ENCODE measurements at places on chromosomes 11 and 22.
A peak's percentile ranks its signal among the peaks of the same experiment; 100 is the strongest.

DNA sequence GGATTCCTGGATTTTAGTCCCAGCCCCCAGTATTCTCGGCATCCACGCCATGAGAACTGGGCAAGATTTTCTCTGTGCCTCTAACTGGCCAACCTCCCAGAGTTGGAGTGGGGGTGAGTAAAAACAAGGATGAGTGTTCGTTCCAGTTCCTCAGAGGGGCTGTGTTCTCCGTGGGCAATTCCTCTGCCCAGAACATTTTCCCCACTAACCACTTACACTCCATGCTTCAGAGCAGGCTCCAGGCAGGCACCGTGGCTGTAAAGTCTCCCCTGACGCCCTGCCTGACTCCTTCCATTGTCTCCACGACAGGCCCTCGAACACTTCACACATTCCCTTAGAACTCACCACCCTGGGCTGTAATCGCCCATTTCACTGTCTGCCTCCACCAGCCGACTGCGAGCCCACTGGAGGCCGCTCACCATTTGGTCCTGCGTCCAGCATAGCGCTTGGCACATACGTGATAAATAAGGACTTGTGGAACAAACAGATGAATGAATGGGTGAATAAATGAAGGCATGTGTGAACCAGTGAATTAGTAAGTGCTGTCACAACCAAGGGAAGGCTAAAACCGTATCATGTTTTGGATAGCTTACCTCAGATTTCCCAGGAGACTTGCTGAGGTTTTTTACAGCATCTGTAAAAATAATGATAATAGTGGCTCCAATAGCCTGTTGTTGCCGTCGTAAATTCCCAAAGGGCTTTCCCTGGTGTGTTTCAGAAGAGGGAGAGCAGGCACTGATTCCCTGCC is 6.1 kb downstream of the APLNR start:
- DNase-seq = no peak

DNA sequence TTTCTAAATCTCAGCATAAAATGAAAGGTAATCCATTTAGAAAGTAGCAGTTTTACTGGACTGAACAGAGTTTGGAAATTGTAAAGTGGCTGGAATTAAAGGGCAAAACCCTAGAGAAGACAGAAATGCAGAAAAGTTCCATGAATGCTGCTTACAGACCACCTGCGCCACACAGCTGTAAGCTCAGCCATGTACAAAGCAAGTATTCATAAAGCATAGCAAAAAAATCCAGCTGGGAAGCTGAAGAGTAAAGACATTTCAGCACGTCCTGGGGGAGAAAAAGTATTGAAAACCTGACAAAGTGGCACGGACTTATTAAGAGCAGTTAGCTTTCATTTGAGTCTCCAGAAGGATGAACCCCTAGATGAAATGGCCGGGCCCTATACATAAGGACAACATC is 220.1 kb upstream of the CNTN5 start:
- no peak for DNase-seq

- no peak for DNase-seq
Observed at GRCh38 chr11:63805844-63806415, 7.3 kb upstream of the SPINDOC start.

- peak; percentile 97 for DNase-seq
Observed at GRCh38 chr11:118930094-118930712, 4.5 kb upstream of the BCL9L start.

GRCh38 chr22:28268850-28269249 is 349.8 kb upstream of the PITPNB start:
- DNase-seq = no peak

DNA sequence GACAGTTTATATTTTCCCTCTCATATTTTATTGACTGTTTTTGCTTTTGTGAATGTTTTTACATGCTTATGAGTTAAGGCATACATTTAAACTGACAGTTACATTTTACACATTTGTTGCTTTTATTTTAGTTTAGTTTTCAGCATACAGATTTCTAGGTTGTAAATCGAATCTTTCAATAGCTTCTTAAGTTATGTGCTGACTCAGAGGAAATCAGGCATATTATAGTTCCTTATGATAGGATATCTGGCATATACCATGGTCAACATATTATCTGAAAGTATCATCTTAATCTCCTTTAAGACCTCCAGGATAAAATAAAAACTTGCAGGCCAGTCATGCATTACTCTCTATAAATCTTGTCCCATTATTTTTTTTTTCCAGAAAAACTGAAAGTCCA is 916.6 kb downstream of the LRRC4C start:
- peak; percentile 0 for DNase-seq

GRCh38 chr11:24453129-24453718 is 43.6 kb upstream of the LUZP2 start:
- DNase-seq = no peak

GRCh38 chr11:2258501-2259465 is 11.6 kb downstream of the ASCL2 start:
- no peak for DNase-seq

DNA sequence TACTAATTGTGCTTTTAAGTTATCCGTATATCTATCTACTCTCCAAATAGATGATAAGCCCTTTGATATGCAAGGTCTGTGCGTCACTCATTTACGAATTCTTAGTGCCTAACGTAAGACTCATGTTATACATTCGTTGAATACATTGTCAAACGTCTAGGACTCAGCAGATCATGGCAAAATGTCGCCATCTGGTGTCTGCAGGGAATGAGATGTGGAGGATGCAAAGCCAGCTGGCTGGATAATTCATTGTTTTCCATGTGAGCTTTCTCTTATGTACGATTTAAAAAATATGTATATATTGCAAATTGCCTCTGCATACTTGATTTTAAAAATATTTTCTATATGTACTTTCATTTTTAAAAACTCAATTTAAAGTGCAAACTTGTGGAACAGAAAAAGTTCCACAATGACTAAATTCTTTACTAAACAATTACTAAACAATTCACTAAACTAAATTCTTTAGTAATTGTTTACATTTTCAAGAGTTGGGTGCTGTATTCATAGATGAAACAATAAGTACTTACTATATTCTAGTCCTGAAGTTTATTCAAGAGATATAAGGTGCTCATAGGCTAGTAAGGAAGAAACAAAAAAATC is 33.8 kb downstream of the ZNF202 start:
- peak; percentile 92 for DNase-seq

- no peak for DNase-seq
Observed at GRCh38 chr11:132648851-132649250, 883.5 kb downstream of the OPCML start.

GRCh38 chr11:130241713-130242112 is 73.0 kb downstream of the ZBTB44 start:
- DNase-seq = no peak

GRCh38 chr22:26797910-26798309 is 140.5 kb downstream of the MIAT start:
- no peak for DNase-seq

GRCh38 chr22:28413612-28414399 is 265.8 kb downstream of the TTC28 start:
- DNase-seq = no peak

DNA sequence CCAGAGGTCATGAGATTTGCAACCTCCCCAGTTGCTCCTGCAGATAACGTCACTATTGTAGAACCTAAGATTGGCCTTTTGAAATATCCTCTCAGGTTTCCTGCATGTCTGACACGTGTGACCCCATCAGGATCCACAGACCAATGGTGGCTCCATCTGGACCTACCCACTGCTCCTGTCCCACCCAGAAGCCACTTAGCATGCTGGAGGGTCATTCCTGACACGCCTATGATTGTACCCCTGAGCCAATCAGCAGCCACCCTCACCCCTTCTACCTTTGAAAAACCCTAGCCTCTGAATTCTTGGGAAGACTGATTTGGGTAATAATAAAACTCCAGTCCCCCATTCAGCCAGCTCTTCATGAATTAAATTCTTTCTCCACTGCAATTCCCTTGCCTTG is 20.1 kb upstream of the NARS2 start:
- no peak for DNase-seq

DNA sequence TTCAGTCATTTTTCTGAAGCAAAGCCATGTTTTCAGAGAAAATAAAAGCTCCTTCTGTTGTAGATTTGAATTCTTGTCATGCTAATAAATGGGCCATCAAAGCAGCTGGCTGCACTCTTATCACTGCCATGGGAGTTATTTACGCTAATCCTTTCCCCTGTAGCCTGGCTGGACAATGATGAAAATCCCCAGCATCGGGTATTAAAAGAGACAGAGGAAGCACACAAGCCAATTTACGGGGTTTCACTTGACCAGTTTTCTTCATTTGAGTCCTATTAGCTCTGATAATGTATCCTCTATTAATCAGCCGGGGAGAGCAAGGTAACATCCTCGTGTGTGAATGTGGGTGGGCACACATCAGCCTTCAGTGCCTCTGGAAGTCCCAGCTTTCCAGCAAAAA is 470.2 kb upstream of the API5 start:
- DNase-seq = peak; percentile 12

DNA sequence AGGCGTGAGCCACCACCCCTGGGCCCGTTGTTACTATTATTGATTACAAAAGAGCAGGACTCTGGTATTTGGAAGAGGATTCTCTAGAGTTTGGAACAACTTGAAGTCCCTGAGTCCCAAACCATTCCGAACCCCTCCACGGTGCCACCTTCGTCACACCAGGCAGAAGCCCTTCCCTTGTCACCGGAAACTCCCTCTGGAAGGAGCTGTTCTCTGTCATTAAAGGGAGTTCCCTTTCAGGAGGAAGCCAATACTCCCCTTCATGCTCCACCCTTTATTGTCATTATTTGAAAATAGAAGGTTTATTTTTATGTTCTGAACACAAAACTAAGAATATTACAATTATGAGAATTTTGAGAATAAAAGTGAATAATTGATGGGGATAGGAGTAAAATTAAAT is 5.1 kb upstream of the C11orf24 start:
- DNase-seq = no peak

DNA sequence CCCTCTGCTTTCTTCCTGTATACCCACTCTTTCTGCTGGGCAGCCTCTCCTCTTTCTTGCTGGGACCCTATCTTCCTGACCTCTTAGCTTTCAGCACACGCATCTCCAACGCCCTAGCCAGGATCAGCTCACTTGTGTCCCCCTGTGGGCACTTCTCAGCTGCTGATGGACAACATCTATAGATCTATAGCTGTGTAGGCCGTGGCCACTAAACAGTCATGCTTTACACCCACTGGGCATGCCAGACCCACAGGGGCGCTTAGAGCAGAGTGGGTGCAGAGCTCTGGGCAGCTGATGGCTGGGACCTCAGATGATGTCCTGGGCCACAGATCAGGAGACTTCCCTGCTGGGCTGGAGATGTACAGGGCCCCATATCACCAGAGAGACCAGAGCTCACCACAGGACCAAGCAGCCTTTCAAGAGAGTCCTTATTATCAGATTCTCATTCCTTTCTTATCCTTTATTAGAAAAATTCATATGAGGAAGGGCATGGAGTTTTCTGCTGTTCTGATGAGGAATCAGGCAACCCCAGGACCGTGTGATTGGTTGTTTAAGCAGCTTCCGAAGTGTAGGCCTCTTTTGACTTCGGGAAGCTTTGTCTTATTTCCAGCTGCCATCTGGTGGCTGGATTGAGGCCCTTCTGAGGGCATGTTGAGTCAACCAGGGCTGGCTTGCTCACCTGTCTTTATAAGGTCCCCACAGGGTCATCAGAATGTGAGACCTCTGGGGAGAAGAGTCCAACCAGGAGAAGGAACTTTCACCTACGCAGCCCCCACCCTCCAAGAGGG is 60.5 kb downstream of the OSBP2 start:
- DNase-seq = peak; percentile 85

- DNase-seq = peak; percentile 65
Observed at GRCh38 chr22:35489239-35489638, 51.4 kb upstream of the RASD2 start.

- peak; percentile 79 for DNase-seq
Observed at GRCh38 chr11:20031155-20032001, 128.9 kb downstream of the DBX1 start.

DNA sequence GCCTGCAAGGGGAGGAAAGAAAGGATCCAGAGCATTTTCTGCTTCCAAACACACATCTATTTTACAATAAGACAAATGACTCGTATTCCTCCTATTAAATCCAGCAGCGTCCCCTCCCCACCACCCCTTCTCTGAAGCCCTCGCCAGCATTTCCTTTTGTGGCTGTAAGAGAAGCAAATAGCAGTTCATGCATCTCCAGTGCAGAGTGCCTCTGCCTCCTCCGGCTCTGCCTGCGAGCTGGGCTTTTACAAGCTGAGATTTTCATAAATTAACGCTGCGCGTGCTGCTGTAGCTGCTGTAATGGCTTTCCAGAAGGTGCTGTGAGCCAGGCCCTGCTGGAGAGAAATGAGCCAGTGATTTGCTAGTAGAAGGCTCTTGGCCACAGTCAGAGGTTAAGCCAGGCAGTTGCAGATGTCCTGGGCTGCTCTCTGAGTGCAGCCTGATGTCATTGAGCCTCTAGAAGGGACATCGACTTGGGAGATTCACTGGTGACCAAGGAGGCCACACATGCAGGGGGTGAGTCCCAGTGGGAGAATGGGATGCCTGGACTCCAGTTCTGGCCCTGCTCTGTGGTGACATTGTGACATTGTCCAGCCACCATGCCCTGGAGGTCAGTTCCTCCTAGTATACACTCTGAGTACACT is 134.5 kb upstream of the NAV2 start:
- DNase-seq = peak; percentile 54

DNA sequence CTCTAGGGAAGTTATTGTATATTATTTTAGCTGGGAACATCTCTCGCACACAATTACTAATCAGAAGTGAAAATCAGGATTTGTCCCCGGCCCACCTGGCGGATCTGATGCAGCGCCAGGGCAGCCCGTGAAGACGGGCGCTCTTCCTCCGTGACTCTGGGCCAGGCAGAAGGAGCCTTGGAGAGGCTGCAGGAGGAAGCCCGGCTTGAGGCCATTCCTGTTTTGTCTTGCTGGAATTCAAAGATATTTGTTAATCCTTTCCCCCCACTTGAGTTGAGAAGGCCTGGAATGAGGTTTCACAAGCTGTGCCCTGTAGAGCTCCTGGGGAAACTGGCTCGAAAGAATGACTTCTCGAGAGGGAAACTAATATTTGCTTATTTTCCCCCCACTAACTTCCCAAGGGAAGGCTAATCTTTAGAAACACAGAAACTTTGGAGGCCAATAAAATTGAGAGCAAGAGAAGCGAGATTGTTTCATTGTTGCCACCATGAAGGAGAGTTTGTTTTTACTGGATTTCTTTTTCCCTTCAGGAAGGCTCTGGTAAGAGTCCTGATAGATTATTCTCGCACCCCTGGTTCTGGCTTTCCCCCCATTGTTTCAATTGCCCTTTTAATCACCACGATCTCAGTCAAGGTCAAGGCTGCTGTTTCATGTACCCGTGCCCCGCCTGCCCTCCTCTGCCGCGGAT is 92.8 kb upstream of the SEPTIN5 start:
- DNase-seq = peak; percentile 54

DNA sequence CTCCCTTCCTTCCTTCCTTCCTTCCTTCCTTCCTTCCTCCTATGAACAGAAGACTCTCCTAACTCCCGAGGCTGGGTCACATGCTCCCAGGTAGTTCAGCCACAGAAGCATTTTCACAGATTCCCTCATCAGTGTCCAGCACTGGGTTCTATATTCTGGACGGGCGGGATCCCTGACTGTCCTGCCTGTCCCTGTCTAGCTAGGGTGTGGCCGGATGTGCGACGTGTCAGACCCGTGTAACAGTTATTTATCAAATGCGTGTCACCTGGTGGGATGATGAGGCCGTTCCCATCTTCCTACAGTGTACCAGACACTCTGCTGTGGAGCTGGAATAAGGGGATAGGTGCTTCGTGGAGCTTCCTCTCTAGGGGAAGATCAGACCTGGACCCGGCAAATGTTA is 901.0 kb downstream of the BRD1 start:
- DNase-seq = no peak

GRCh38 chr22:49040111-49040510 is 787.6 kb downstream of the BRD1 start:
- DNase-seq = no peak

- no peak for DNase-seq
Observed at GRCh38 chr22:27617214-27617881, 184.2 kb downstream of the MN1 start.
